ENCODE measurements at places on chromosomes 16 and 17.

- no peak for DNase-seq
Observed at GRCh38 chr17:30922235-30923030, 688 bp downstream of the ADAP2 start.

GRCh38 chr17:35889818-35890773 lies 9.9 kb upstream of the CCL5 start:
- no peak for DNase-seq

- no peak for DNase-seq
Observed at GRCh38 chr16:30482366-30482765, 9.8 kb downstream of the ITGAL start.

- DNase-seq, result no peak
Observed at GRCh38 chr16:84550096-84550495, 45.6 kb upstream of the MEAK7 start.

- no peak for DNase-seq
Observed at GRCh38 chr16:53695070-53695469, 8.6 kb downstream of the RPGRIP1L start.

GRCh38 chr17:40293363-40293762 lies 5.7 kb downstream of the CDC6 start:
- DNase-seq, result no peak

DNA sequence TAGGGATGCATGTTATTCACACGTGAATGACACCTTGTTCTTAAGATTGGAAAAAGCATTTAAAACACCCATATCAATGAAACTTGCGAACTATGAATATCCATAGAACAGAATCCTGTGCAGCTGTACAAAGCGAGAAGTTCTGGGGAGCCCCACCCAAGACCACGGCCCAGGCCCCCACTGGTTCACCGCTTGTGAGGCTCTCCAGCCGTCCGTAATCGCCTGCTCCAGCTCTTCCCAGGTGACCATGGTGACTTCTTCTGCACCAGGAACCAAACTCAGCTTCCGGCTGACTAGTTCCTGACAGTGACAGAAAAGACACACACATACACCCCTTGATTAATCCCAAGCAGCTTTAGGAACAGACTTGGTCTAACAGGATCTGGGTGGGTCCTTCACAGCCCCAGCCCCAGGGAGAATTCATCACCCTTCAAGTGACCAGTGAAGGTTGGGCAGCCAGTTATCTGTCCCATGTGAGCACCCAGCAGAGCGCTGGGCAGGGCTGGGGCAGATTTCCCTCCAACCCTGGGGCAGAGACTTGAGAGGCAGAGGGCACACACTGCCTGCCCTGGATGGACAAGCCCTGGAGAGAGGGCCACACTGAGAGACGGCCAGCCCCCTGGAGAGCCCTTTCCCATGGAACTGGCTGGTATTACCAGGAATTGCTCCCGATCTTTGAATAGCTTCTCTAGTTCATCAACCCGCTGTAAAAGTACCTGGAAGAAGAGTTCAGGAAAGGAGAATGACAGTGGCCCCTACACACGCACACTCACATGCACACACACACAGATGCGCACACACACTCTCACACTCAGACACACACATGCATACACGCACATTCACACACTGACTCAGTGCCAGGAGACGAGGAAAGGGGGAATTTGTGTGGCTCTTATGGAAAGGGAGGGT lies 3.6 kb downstream of the QRICH2 start:
- DNase-seq, result no peak

DNA sequence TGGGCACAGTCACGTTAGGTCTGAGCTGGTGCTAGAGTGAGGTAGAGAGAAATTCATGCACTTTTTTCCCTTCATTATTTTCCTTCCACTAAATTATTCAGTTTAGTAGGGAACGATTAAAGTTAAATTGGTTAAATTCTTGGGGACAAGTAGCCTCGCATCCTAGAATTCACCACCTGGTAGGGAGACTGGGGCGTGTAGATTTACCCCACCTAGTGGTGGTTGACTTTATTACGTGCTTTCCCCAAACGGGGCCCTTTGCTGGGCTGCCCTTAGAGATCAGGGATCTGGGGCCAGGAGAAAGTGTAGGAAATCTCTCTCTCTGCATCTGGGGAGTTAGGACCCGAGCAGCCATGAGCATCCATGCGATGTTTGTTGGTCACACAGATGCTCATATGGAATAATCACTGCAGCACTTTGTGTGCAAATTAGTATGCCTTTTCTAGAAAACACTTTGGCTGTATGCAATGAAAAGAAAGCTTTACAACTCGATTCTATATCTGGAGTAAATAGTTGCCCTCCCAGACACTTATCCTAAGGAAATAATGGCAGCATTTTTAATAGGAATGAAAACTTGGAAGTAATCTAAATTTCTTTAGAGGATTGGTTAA lies 107.0 kb downstream of the PLCG2 start:
- no peak for DNase-seq

- DNase-seq, result no peak
Observed at GRCh38 chr17:59830846-59831486, 61.8 kb downstream of the TUBD1 start.

DNA sequence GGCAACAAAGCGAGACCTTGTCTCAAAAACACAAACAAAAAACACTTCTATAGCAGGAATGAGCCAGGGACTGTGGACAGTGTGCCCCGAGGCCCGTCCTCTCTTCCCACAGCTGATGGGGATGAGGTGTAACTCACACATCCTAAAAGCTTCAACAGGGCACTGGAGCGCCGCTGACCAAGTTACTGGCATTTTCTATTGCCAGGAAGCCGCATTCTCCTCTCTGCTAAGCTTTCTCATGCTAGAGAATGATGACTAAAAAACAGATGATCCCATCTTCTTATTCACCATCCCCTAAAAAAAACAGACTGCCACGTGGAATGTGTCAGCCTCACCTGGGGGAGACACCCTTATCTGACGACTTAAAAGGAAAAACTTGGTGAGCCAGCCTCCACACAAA lies 16.3 kb downstream of the CARHSP1 start:
- no peak for DNase-seq

DNA sequence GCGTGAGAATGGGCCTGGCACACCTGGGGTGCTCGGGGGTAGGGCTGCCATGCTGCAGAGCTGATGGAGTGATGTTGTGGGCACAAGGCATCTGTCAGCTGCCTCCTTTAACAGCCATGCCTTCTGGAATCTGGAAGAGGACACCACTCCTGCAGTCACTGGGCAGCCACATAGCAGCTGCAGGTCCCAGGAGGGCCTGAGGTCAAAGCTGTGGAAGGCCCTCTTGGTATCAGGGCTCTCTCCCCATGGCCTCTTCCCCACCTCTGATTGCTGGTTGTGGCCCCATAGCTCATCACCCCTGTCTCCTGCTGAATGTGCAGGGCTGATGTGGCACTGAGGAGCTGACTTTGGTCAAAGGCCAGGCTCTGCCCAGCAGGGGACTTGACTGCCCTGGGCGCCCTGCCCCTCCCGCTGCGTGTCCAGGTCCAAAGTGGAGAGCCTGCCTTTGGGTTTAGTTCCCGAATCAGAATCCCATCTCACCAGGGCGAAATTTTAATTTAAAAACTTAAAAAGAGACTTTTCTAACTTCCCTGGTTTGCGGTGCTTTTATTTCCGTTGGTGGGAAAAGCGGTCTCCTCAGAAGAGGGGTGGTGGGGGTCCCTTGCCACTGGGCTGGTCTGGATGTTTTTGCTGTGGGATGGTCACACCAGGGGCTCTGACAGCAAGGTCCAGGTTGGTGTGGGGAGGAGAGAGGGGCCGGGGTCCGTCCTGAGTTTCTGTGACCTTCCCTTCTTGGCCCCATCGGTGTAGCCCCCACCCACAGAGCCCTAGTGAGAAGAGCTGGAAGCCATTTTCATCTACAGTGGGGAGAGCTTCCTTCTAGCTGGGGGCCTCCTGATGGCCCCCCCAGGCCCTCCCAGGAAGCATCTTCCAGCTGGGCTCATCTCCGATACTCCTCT lies 5.9 kb downstream of the UBALD2 start:
- DNase-seq, result no peak

GRCh38 chr17:49210158-49211029 lies at the start of the genes ABI3 and GNGT2:
ABI3 (plus strand) TSS chr17:49210707; CDS start chr17:49210725, 18 bp downstream.
GNGT2 (minus strand) TSS chr17:49210574; CDS start chr17:49207422, 3,152 bp downstream.
- DNase-seq, result peak; percentile 45

DNA sequence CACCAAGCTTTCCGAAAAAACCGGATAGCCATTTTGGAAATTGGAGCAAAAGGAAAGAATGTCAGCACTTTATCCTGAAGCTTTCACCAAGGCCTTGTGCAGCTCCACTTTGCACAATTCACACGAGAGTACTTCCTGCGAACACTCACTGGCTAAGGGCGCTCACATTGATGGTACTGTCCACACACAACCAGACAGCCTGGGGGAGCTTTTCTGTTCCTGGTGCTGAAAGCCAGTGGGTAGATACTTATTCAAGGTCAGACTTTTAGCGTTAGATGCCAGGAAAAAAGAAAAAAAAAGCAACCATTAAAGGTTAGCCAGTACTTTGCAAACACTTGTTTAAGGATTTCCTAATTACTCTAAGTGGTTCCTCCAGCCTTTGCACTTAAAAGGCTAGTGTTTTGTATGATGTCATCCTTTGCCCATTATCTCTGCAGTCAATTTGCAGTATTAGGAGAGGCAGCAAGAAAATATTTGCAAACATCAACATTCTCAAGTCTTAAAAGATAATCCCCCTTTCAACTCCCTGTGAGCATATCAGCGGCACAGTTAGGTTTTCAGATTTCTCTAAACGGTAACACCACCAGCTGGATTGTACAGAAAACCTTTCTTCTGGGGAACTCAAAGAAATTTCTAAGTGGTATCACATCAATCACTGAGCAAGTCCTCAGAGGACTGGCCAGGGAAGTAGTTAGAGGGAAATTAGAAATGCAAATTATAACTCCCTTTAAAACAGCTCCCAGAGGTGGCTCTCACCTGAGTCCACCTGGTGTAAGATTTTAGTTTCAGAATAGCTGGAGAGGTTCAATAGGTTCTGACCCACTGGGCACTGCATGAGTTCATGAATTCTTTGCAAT lies 243.4 kb upstream of the IRX5 start:
- DNase-seq, result no peak

DNA sequence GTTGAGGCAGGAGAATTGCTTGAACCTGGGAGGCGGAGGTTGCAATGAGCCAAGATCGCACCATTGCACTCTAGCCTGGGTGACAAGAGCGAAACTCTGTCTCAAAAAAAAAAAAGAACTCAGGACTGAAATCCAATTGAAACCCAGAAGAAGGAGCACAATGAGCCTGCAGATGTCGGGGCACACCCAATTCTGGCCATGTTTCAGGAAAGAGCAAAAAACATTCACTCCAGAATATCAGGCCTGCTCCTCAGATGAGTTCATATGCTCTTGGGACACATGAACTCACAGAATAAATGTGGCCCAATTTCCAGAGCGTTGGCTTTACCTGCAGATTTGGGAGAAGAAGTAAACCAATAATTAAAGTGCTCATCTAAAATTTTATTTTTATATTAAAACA lies 3.0 kb upstream of the CMTM2 start:
- no peak for DNase-seq

GRCh38 chr16:70511833-70512232 lies 11.5 kb downstream of the COG4 start:
- no peak for DNase-seq

DNA sequence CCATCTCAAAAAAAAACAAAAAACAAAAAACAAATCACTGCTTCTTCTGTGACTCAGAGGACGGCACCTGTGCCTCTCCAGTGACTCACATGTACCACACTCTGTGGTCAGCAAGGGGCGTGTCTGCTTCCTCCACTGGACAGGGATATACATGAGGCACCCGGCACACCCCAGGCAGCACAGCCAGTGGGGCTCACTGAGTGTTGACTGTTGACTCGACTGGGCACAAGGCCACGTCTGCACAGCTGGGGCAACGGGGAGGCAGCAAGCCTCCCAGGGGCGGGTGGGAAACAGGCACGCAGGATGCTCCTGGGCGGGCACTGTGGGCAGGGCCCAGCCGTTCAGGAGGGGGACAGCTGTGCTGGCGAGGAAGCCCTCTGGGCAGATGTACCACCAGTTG lies 64.1 kb downstream of the TIMM22 start:
- DNase-seq, result no peak

DNA sequence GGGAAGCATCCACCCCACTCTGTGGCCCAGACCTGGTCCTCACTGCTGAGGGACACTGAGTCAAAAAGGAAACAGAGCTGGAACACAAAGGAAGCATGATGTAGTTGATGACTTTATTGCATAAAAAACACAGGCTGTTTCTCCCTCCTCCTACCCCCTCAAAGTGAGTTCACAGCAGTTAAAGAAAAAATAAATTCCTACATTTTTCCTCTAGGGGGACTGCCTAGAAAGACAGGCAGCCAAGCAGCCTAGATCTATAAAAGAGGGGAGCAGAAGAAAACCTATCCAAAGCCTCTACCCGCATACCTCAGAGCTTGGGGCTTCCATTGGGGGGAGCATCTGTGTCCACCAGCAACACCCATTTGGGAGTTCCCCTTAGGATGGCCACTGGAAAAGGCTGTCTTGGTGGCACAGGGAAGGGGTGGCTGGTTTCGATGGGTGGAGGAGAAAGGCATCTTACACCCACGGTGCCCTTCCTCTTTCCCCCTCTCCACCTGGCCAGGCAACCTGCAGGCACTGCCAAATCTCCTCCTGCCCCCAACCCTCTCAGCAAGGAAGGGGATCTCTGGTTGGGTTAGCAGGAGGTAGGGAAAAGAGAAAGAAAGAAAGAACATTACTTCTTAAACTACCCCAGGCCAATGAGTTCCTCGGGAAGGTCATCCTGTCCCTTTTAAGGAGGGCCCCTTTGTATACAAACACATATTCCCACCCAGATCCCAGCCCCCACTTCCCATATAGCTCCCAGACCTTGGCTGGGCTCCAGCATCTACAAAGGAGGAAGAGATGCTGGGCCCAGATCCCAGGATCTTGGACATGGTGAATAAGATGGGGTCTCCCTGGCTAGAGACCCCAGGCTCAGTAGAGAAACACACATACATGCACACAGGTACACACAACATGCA lies 4.0 kb upstream of the SCRN2 start:
- no peak for DNase-seq

DNA sequence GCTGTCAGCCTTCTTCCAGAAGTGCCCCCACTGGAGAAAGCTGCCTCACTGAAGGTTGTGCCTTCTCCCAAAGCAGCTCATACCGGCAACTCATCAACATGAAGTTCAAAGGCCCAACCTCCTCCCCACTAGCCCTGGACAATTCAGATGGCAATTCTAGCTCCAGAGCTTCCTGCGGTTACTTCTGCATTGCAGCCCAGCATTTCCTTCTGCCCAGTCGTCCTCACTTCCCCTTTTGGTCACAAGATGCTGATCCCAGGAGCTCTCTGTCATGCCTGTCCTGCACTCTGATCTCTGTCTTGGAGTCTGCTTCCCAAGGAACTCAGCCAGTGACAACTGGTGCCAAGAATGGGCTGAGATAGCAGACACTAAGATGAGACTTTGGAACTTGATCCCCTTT lies 178.2 kb upstream of the SOX9 start:
- no peak for DNase-seq

GRCh38 chr17:10821770-10822169 lies 16.1 kb downstream of the PIRT start:
- DNase-seq, result no peak

- no peak for DNase-seq
Observed at GRCh38 chr16:46968063-46968435, 5.4 kb downstream of the DNAJA2 start.

GRCh38 chr16:4689864-4690704 lies 3.3 kb upstream of the NUDT16L1 start:
- DNase-seq, result no peak

DNA sequence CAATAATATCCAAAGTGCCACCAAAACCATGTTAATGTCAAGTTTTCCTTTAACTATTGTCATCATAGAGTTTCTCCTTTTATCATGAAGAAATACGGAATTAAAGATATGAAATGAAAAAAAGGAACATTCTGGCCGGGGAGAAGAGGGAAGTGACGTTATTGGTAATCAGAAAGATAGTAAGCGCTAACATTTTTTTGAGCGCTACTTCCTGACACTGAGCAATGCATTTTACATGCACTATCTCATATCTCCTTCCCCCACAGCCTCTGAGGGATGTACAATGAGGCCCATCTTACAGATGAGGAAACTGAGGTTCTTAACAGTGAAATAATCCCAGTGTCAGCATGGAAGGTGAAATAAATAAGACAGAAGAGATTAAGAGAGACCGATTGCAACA lies 410.9 kb downstream of the SOX9 start:
- DNase-seq, result no peak
